ENCODE measurements at places on chromosomes 1 and 21.

GRCh38 chr1:89633248-89633799 is 404 bp downstream of the LRRC8C start:
- DNase-seq = no peak

GRCh38 chr21:38310646-38311485 is 54.1 kb downstream of the KCNJ15 start:
- no peak for DNase-seq

DNA sequence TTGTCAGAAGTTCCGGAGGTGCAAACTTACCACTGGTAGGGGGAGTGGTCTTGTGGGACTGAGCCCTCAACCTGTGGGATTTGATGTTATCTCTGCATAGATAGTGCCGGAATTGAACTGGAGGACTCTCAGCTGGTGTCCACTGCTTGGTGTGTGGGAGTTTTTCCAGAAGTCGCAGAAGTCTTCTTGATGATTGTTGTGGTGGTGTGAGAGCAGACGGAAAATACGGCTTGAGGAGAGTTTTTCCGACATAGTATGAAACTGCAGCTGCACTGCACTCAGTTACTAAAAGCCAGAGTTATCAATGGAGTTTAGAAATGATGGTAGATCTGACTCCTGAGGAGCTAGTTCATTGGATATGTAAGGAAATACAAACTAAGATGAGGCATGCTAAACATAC is 14.9 kb downstream of the RGS5 start:
- no peak for DNase-seq

DNA sequence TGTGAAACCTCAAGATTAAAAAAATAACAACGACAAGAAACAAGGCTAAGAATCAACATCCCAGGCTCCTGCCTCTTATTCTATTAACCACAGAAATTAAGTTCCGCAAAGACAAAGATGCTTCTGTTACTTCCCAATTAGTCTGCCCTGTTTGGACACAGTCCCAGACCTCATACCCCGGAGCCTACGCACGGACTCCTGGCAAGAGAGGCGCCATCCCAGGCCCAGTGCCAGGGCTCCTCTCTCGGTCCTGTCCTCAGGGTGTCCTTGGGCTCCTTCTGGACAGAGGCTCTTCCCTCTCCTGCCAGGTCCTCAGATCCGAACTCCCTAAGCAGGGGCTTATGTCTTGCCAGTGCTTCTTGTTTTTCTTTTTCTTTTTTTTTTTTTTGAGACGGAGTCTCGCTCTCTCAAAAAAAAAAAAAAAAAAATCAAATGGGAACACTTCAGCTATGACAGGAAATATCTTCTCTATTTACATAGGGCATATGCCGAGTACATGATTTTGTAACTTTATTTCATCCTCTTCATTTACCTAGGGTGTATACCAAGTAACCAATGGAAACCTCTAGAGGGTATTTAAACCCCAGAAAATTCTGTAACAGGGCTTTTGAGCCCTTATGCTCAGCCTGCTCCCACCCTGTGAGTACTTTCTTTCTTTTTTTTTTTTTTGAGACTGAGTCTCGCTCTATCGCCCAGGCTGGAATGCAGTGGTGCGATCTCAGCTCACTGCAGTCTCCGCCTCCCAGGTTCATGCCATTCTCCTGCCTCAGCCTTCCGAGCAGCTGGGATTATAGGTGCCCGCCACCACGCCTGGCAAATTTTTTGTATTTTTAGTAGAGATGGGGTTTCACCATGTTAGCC is 11.7 kb upstream of the ENO1 start:
- no peak for DNase-seq

DNA sequence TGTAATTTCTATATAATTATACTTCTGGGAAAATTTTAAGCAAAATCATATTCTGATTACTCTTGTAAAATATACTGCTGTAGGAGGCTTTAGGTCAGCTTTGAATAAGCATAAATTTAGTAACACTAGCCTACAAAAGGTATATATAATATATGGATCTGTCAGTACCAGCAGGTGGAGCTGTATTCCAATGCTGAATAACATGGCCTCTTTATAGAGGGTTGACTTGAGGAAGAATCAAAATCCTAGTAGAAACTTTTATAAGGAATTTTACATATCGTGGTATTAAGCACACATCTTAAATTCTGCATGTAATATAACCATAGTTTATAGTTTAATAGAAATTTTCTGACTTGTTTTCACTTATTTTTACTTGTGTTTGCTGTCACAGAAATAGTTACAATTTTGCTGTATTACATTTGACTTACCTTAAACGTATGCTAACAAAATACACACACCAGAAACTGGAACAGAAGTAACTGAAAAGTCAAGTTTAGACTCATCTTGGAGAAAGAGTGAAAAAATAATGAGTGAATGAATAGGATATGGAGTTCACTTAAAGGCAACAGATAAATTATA is 79.3 kb downstream of the HMCN1 start:
- no peak for DNase-seq

- DNase-seq = peak; percentile 12
Observed at GRCh38 chr1:78045926-78046778, at the start of gene GIPC2. GIPC2 (plus strand) TSS chr1:78045966; CDS start chr1:78046095, 129 bp downstream.

DNA sequence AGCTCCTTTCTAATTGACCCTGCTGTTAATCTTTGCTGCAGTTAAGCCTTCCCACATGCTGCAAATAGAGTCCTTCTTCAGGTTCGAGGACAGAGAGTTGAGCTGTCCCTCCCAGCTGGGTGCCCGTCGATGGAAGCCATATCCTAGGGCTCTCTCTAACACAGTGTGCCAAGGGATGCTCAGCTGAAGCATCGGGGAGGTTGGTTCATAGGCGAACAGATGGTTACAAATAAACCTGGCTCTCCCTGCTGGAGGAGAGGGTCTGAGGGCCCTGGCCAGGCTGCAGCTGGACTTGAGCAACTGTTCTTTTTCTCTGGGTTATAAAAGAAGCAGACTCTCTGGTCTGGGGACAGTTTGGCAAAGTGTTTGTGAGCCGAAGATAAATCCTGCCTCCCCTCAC is 120.3 kb upstream of the C8B start:
- DNase-seq = no peak

DNA sequence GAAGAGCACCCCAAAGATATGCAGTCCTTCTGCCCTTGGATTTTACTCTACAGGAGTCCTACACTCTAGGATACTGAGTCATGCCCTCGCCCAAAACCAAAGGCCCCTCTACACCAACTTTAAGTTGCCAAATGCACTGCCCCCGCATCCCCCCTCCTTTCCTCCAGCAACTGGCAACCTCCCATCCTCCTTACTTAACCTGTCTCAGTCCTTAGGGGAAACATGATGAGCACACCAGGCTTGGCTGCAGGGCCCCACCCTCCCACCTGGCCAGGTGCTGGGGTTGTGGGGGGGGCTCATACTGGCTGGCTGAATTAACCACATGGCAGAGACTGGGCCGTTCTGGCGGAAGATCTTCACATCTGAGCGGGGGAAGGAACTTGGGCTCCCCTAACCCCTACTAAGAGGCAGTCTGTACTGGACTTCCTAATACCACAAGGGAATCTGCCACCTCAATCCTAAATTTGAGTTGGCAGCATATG is 1.2 kb downstream of the HDGF start:
- DNase-seq = no peak

- no peak for DNase-seq
Observed at GRCh38 chr1:90435351-90435750, 281.8 kb downstream of the BARHL2 start.

DNA sequence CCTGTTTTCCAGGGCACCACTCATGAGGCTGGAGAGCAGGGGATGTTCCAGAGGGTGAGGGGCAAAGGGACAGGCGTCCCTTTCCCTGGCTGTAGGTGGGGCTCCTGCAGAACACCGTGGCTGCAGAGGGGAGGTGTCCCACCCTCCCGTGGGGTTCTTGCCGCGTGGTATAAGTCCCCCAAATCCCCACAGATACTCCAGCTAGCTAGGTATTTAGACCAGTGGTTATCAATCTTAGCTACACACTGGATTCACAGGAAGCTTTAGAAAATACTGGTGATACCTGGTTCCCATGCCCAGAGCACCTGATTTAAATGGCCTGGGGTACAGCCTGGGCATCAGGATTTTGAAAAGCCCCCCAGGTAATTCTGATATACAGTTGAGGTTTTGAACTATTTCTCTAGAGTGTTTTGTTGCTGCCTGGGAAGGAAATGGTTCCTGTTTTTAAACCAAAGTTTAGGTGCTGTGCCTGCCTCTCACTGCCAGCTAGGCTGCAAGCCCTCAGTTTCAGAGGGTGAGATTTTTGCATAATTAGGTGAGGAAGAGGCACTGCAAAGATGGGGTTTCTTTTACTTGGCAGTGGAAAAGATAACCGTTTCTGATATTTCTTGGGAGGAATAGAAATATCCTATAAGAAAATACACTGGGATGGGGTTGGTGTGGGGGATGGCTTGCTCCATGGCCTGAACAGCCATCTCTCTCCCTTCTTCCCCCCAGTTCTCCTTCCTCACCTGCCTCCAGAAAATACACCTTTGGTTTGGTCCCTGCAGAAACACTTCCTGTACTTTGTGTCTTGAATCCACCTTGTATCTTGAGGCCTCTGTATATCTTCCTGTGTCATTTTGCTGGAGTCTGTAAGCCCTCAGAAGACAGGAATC is 51.7 kb downstream of the RASSF5 start:
- no peak for DNase-seq

DNA sequence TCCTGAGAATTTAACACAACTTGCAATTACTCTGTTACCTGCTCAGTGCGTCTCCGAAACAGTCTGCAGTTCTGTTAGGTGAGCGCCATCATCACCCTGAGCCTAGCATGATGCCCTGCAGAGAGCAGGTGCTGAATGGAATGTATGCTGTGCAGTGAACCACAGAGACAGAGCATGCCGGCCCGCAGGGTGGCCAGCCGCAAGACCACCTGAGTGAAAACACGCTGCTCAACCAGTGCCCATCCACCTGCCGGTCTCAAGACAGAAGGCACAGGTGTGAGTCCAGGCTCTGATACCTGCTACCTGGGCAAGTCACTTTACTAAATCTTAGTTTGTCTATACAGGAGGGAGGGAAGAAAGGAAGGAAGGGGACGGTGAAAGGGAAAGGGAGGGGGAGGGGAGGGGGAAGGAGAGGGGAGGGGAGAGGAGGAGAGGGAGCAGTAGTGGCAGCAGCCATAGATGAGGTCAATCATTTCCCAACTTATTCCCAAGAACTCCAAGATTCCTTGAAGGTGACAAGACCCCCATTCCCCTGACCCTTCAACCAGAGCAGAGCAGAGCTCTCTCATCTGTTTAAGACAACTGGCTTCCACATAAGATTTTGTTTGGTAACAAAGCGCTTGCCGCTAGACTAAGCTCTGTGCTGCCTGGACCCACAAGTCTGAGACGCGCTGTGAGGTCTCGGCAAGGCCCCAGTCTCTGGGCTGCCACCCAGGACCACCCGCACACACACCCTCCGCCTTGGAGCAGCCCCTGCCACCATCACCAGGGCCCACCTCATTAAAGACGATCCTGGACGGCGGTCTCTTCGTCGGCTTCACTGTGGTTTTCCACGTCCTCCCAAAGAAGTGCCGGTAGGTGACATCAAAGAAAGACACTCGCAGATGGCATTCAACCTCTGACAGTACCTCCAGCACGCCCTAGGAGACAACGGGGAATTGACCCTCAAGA is 14.5 kb downstream of the NPHP4 start:
- no peak for DNase-seq

- DNase-seq = no peak
Observed at GRCh38 chr1:244709476-244710368, 56.8 kb downstream of the DESI2 start.

GRCh38 chr1:177948336-177948972 is 21.4 kb downstream of the SEC16B start:
- DNase-seq = no peak

DNA sequence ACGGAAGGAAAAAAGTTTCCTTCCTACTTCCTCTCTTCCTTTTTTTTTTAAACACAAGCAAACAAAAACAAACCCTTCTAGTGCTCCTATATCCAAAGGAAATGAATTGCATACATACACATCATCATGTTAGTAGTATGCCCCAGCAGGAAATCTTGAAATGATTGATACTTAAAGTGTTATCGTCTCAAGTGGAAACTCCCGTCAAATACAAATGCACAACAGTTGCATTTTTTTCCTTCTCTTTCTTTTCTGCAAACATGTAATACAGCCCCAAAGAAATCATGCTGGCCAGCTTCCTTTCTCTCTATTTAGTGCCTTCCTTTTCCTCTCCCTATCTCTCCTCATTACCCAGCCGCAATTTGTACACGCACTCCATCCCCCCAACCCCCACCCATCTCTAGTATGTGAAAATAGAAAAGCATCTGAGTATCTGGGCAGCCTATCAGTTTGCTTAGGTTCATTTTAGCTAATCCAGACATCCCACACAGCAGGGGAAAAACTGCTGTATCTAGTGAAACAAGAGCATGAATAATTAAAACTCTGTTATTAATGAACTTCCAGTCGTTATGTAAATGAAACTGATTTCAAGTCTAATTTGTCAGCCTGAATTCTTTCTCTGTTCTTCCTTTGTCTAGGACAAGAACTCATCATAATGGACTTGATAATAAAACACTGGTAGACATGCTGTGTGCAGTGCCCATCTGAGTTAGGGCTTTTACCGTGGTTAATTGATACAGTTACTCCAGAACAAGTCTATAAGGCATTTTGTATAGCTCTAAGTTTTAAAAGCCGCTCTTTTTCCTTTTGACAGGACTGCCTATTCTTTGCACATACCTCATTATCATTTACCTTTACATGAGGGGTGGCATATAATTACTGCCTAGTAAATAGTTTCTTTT is 336.5 kb upstream of the ADGRL2 start:
- DNase-seq = no peak

GRCh38 chr1:98051065-98051675 is 130.3 kb upstream of the DPYD start:
- peak; percentile 62 for DNase-seq

DNA sequence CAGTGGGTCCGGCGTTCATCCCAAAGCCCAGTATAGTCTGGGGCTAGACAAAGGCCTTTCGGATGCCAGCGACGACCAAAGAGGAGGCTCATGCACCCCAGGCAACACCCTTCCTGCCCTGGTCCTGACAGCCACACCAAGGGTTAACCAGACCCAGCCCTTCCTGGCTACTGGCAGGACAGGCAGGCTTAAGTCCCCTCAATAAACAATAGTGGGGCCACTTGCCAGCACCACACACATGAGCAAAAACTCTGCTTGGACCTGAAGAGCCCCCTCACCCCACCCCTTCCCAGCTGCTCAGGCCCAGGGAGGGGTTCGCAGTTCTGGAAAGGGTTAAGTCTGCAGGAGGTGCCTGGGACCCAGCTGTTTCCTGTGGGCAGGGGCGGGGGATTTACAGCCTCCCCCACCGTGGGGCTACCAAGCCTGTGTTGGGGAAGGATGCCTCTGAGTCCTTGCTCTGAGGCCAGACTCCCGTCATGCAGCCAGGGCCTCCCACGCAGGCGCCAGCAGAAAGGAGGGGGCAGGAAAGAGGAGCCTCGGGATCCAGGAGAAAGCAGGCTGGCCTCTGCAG is 18.2 kb downstream of the PHLDA3 start:
- no peak for DNase-seq

DNA sequence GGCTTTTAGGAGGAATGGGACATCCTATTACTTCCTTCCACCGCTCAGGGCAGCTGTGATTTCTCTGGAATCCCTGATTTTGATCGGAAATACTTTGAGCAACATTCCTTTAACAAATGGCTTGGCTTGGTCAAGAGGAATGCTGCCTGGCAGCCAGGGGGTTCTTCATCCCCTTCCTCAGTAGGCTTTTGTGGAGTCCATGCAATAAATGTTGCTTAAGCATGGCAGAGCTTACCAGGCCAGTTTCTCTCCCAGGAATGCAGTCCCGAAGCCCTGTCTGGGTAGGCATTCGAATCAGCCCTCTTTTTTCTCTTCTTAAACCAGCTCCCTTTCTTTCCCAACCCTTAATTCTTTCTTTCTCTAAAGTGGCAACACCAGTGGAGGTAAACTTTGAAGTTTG is 177.1 kb upstream of the KIAA0040 start:
- DNase-seq = no peak

Measured in activated CD4-positive, alpha-beta T cell treated with anti-CD3 and anti-CD28 coated beads for 24 hours (primary cell).